Smooth muscle cell of bladder (primary cell): ENCODE measurements at places on chromosomes 5 and 9. TPM values are rescaled to one million over a fixed set of nuclear protein-coding genes. Genes with fewer than 3 reads are reported as not detected.

The PCDHGB4 gene
- total RNA-seq = 26.9 and 27.5 TPM in 2 replicates

The ST6GALNAC6 gene
- total RNA-seq = 39.3 and 50.1 TPM in 2 replicates

The BTNL8 gene
- total RNA-seq = not detected in 2 replicates

The FAM169A gene
- under 0.01 and 0.09 TPM in 2 replicates for total RNA-seq

The SKP2 gene
- 26.2 and 26.7 TPM in 2 replicates for total RNA-seq

The TMEM174 gene
- not detected in 2 replicates for total RNA-seq

The CCNI2 gene
- total RNA-seq = not detected in 2 replicates

The CDH12 gene
- total RNA-seq = not detected in 2 replicates

The LMAN2 gene
- 488 and 547 TPM in 2 replicates for total RNA-seq

The PCDHB7 gene
- total RNA-seq = 0.18 and 0.71 TPM in 2 replicates

The PCDHA8 gene
- total RNA-seq = under 0.01 and 0.09 TPM in 2 replicates

The CD14 gene
- total RNA-seq = 2.9 and 8.8 TPM in 2 replicates

The TSLP gene
- 3.4 and 3.8 TPM in 2 replicates for total RNA-seq

The FOXD4L6 gene
- under 0.01 and 0.09 TPM in 2 replicates for total RNA-seq

The IL7R gene
- 6.4 and 8.8 TPM in 2 replicates for total RNA-seq

The LHX3 gene
- total RNA-seq = not detected in 2 replicates

The SLC1A1 gene
- total RNA-seq = 36.4 and 44.4 TPM in 2 replicates

The LTC4S gene
- 0.65 TPM in 1 of 2 replicates, not detected in the other for total RNA-seq

The CARTPT gene
- total RNA-seq = not detected in 2 replicates

The SPATA31A5 gene
- total RNA-seq = not detected in 2 replicates

The EDIL3 gene
- 12.4 and 18.2 TPM in 2 replicates for total RNA-seq

The ABO gene
- total RNA-seq = not detected in 2 replicates

The DEPDC1B gene
- total RNA-seq = 1.1 and 1.6 TPM in 2 replicates

The FBP1 gene
- not detected in 2 replicates for total RNA-seq

The MAMDC4 gene
- 0.85 and 2.2 TPM in 2 replicates for total RNA-seq

The LHX2 gene
- not detected in 2 replicates for total RNA-seq

The DMRT3 gene
- not detected in 2 replicates for total RNA-seq

The DMGDH gene
- 2.3 and 2.7 TPM in 2 replicates for total RNA-seq

The IFNA21 gene
- not detected in 2 replicates for total RNA-seq

The UGT3A1 gene
- total RNA-seq = not detected in 2 replicates

The HACD4 gene
- 6.9 and 7.0 TPM in 2 replicates for total RNA-seq

The SLC34A3 gene
- not detected in 2 replicates for total RNA-seq

The SPINK14 gene
- total RNA-seq = not detected in 2 replicates

The PFN3 gene
- total RNA-seq = not detected in 2 replicates

The MYO10 gene
- 61.0 and 105 TPM in 2 replicates for total RNA-seq

The NUTM2G gene
- total RNA-seq = not detected in 2 replicates

The CDH9 gene
- 0.18 TPM in 1 of 2 replicates, not detected in the other for total RNA-seq

The DROSHA gene
- 40.5 and 40.8 TPM in 2 replicates for total RNA-seq

The TRIP13 gene
- 3.4 and 4.6 TPM in 2 replicates for total RNA-seq

The SAXO1 gene
- under 0.01 and 0.09 TPM in 2 replicates for total RNA-seq

The SPEF2 gene
- total RNA-seq = 1.1 and 2.2 TPM in 2 replicates

The MZB1 gene
- total RNA-seq = 0.14 and 0.18 TPM in 2 replicates

The IL9 gene
- total RNA-seq = not detected in 2 replicates

The CXCL14 gene
- 0.14 and 0.37 TPM in 2 replicates for total RNA-seq

The GALNT10 gene
- 26.5 and 39.9 TPM in 2 replicates for total RNA-seq

The RGS14 gene
- total RNA-seq = 4.0 and 5.0 TPM in 2 replicates

The LCNL1 gene
- 0.57 and 3.4 TPM in 2 replicates for total RNA-seq

The TRAF1 gene
- 2.3 TPM in 2 replicates for total RNA-seq

The SH3GL2 gene
- total RNA-seq = not detected in 2 replicates
